NCI-H2227 treated with DMSO at 0.1 percent for 48 hours (cell line): ENCODE measurements at places on chromosomes 7 and 10.

GRCh38 chr10:68561865-68562649 is 1.9 kb downstream of the TET1 start:
- peak; percentile 19 for DNase-seq

DNA sequence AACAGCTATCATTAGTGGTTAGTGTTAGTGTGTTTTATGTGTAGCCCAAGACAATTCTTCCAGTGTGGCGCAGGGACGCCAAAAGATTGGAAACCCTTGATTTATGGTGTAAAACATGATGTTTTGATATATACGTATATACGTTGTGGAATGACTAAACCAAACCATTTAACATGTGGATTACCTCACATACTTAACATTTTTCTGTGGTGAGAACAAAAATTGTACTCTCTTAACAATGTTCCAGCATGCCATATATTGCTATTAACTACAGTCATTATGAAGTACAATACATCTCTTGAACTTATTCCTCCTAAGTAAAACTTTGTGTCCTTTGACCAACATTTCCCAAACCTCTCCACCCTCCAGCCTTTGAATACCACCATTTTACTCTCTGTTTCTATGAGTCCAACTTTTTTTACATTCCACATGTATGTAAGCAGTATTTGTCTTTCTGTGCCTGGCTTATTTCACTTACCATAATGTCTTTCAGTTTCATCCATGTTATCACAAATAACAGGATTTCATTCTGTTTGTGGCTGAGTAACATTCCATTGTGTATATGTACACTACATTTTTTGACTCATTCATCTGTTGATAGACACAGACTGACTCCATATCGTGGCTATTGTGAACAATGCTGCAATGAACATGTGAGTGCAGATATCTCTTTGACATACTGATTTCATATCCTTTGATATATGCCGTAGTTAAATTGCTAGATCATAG is 42.2 kb upstream of the MAGI2 start:
- DNase-seq = no peak

DNA sequence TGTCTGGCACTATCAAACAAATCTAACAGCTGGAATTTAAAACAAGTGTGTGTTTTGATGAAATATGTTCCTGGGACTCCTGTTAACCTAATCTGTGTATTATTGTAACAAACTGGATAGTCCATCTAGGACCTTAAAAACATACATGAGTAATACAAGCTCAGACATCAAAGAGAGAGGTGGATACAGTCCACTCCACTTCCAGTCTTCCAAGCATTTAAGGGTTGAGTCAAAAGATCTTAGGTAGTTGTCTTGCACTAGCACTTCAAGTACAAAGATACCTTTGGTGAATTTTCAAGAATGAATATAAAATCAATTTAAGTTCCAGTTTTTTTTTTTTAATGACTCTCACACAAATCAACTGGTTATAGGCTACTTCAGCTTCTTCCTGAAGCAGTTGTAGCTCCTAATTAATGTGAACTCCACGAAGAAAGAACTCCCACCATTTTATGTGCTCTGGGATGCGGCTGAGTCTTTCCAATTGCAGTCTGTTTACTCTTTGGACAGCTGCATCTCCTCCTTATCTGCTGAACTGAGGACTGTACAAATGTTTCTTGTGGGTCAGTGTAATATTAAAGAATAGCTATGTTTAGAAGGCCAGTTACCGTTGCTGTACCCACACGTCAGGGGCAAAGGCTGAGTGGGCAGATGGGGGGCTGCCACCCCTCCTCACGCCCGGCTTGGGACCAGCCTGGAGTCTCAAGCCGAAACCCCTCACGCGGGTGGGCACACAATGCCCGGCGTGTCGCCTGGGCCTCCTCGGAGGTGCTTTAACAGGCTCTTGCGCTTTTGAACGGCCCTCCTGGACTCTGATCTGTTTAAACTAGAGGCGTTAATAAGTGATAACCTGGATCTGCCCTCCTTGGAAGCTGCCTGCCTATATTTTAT is 2.9 kb upstream of the IGF2BP3 start:
- peak; percentile 48 for DNase-seq

DNA sequence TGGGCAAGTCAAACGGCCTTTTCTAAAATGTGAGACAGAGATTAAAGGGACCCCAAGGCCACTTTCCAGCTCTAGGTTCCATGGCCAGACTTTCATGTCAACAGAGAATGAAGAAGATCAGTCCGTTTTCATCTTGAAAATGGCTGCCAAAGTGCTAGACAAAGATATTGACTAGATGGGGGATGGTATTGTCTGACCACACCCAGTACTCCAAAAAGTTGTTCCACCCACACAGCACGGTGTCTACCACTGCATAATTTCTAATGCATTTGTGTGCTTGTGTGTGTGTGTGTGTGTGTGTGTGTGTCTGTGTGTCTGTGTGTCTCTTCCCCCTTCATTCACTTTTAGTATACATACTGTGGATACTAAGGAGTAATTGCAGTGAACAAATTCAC is 1.3 kb downstream of the COL1A2 start:
- peak; percentile 93 for DNase-seq

- no peak for DNase-seq
Measured at GRCh38 chr7:44286618-44287487, 38.5 kb downstream of the CAMK2B start.

DNA sequence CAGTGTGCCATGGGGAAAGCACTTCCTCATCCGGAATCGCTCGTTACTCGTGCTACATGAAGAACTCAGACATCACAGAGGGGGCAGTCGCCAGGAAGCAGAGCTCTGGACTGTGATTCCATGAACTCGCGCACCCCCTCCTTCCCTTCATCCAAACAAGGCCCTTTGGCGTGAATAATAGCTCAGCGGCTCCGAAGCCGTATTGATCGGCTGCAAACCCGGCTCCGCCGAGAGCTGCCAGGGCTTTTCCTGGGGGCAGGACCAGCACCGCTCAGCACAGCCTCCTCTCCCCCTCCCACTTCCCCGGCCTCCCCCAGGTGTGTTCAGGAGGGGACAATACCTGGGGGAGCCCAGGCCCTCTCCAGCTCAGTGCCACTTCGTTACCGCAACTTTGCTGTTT is 129.0 kb upstream of the TCF7L2 start:
- DNase-seq = no peak

- no peak for DNase-seq
Measured at GRCh38 chr7:115273139-115273772, 351.4 kb downstream of the MDFIC start.

DNA sequence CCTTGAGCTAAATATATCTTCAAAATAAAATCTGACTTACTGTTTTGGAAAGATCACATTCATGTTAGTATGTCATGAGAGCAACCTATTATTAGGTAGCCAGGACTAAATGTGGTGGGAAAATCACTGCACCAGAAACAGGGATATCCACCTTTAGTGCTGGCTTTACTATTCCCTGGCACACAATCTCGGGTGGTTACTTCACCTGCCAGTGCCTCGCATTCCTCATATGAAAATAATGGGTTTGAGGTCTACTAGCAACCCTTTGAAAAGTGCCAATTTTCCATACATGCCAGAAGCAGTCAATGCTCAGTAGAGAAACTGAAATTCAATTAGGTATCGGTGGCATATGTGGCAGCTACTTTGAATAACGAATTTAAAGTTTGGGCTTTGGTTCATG is 36.8 kb downstream of the PTN start:
- DNase-seq = no peak

DNA sequence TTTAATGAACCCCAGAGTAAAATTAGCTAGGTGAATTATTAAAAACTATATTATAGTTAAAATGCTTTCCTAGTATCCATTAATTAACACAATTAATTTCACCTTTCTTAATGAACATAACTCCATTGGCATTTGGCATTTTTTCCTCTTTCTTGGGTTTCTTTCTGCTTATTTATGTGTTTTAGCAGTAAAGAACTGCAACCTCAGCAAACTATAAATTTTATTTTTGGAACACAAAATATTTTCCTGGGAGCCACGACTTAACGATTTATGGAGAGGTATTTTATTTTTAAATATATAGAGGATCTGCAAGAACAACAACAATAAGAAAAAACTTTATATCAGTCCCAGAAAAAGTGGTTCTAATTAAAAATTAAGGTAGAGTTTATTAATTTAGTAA is 447.4 kb upstream of the ETV1 start:
- no peak for DNase-seq

GRCh38 chr10:126661356-126661755 is 9.1 kb downstream of the C10orf90 start:
- DNase-seq = no peak

DNA sequence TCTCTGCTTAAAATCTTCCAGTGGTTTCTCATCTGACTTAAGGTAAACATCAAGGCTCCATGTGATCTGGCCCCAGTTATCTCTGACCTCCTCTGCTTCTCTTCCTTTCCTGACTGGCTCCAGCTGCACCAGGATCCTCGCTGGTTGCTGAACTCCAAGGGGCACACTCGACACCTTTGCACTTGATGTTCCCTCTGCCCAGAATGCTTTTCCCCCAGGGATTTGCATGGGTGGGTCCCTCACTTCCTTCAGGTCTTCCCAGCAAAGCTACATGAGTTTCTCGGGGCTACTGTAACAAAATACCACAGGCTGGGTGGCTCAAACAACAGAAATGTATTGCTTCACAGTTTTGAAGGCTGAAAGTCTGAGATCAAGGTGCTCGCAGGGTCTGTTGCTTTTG is 166.0 kb upstream of the CDCA7L start:
- no peak for DNase-seq

- no peak for DNase-seq
Measured at GRCh38 chr10:98666276-98666675, 219.5 kb upstream of the HPS1 start.

DNA sequence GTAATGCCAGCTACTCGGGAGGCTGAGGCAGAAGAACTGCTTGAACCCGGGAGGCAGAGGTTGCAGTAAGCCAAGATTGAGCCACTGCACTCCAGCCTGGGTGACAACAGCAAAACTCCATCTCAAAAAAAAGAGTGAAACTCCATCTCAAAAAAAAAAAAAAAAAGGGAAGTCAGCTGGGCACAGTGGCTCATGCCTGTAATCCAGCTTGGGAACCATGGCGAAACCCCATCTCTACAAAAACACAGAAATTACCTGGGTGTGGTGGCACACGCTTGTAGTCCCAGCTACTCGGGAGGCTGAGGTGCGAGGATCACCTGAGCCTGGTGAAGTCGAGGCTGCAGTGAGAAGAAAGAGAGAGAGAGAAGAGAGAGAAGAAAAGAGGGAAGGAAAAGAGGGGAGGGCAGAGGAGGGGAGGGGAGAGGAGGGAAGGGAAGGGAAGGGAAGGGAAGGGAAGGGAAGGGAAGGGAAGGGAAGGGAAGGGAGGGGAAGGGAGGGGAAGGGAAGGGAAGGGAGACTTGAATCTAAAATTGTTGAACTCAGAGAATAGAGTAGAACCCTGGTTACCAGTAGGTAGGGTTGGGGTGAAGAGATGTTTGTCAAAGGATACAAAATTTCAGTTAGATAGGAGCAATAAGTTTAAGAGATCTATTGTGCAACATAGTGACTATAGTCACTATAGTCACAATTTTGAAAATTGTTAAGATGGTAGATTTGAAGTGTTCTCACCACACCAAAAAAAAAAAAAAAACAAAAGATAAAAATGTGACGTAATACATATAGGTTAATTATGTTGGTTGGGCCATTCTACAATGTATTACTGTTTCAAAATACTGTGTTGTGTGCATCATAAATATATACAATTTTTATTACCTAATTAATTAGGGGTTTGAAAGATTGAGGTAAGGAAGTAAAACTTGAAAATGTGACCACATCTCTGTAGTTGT is 2.5 kb downstream of the SLC16A9 start:
- no peak for DNase-seq

DNA sequence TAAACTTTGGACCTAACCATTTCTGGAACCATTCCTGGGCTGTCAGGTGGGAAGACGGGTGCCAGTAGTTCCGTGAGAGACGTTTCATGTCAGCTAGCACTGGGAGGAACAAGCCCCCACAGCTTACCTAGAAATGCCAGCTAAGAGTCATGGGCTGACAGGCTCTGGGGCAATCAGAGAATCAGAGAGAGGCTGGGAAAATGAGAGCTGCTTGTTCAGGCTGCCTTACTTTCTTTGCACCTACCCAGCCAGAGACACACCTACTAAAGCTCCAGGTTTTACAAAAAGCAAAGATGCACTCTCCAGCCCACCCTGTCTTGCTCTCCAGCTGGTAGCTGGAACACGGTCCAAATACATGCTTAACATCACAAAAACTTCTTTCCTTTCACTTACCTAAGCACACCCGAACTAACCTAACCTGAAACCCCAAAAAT is 688 bp downstream of the PTN start:
- no peak for DNase-seq

DNA sequence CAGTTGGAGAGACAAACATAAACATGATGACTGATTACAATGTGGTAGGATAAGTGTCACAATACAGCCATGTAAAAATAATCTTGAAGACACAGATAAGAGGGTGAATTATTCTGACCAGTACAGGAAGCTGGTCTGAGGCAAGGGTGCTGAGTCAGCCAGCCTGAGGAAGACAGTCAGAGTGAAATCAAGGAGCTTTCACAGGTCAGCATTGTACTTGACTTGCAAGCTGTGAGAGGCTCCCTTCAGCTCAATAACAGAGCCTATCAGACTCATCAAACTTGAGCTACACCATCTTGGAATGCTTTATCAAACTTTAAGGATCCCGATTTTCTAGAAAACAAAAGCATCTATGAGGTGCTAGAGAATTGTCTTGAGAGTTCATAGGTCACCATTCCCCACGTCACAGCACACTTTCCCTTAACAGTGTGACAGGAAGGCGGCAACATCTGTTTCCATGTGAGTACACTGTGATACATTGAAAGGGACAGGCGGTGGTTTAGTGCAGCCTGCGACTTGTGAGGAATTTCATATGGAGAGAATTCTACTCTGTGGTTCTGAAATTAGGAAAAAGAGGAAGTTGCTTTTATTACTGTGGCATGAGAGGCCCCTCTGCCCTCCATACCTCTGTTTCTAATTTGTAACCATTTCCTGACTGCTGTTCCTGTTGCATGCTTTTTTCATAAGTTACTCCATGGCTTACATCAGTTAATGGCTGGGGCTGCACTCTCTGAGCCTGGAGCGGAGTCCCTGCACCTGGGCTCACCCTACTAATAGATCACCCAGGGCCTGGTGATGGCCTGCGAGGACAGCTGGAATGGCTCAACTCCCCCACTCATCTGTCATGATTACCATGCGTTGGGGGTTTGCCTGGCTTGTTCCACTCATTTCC is 417.1 kb downstream of the SUGCT start:
- DNase-seq = no peak

DNA sequence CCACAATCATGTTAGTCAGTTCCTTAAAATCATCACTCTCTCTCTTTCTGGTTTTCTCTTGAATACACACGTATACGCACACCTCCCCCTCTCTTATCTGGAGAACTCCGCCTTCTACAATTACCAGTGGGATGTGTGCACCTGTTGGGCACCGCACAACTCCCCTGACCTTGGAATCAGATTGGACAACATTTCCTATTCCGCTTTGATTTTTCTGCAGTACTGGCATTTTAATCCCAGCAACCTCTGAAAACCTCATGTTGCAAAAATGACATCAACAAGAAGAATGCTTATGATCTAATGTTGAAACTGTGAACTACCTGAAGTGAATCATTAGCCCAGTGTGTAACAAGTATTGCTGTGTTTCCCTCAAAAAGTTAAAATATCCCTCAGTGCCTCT is 109.6 kb downstream of the KIAA1217 start:
- no peak for DNase-seq

- DNase-seq = no peak
Measured at GRCh38 chr7:28060371-28060950, 120.1 kb downstream of the JAZF1 start.
